ENCODE measurements at places on chromosomes 3 and 15.

DNA sequence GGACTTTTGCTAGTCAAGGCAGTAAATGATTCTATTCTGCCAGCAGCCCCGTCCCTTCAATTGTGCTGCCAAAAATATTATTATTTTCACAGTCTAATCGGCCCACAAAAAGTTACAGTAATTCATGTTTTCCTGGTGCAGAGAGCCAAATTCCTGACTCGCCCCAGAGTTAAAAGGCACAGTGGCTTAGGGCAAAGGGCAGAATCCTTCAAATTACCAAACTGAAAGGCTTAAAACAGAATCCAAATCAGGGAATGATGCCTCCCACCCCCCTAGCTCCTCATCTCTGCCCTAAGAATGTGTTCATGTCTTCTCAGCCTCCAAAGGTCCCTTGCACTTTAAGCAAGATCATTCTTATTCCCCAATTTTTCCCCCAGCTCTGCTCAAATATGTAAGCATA, 477.8 kb upstream of the PROK2 start:
- no peak for DNase-seq

DNA sequence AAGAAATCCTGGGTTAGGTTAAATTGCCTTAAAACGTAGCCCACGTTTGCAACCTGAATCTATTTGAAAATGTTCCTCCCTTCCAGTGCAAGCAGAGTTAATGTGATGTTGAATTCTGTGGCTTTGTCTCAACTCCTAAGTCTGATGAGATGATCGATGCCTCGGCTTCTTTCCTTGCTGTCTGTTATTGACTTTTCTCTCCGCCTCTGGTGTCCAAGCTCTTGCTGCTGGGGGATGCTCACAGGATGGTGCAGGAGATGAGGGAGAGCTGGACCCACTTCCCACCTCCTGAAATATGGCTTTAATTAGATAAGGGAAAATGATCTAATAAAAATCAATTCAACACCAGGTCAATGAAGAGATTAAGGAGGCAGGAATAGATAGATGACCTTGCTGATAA, 407.9 kb upstream of the RGMA start:
- DNase-seq = no peak

- no peak for DNase-seq
Measured at GRCh38 chr15:74712311-74712710, 13.0 kb downstream of the CYP1A1 start.

- no peak for DNase-seq
Measured at GRCh38 chr3:184604615-184605290, 43.2 kb downstream of the EPHB3 start.

DNA sequence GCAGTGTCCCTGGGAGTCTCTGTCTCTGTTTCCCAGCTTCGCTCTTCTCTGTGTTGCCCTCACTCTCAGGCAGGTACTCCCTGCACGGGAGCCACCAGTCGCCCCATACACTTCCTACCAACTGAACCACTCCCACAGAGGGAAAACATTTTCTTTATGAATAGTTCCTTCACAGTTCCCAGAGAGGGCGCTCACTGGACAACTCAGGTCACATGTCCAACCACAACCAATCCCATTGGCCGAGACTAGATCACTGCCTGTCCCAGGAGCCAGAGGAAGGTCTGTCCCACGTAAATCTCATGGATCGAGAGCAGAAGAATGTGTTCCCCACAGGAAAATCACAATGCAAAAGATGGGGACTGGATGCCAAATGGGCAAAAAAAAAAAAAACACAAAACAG, 26.1 kb downstream of the GRK7 start:
- no peak for DNase-seq

DNA sequence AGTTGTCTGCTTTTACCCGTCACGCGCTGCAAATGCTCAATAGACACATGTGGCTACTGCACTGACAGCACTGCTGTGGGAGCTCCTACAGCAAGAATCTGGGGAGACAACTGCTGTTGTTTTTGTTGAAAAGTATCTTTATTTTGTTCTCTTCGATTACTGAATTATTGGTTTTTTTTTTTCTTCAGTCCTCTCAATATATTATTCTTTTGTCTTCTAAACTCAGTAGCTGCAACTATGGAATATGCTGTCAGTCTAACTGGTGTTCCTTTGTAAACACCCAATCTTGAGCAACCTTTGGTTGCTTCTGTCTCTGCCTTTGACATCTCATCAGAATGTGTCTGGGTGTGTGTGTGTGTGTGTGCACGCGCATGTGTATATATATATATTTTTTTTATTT, 12.6 kb downstream of the DCP1A start:
- no peak for DNase-seq

DNA sequence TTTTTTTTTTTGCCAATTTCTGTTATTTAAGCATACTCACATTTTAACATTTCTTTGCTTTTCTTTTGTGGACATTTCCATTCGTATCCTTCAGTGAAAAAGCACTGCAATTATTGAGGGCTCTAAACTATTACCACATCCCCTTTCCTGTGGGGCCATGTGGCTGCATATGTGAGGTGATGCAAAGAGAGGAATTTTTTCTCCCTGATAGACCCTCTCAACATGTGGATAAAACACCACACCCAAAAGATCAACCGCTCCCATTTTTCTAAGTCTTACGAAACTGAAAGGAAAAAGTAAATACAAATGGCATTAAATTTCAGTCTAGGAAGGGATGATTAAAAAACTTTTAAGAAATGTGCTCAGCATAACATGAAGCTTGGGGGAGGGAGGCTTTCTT, 68.8 kb downstream of the DNAJC13 start:
- no peak for DNase-seq

DNA sequence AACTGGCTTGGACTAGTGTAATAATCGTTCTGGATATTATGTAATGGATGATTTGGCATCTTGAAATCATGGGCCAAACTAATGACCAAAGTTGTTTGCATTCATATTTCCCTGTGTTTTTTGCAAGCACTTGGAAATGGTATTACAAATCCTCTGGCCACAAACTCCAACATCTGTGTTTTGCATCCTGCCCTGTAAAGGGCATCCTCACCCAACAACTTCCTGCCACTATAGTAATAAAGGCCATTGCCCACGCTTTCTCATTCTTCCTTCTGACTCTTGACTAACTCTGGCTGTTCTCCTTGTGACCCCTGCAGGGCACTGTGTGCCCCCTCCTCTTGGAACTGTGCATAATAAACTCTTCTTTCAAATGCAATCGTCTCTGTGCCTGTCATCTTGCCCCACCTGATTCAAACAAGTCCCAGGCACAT, 25.4 kb upstream of the PSMD6 start:
- DNase-seq = no peak

DNA sequence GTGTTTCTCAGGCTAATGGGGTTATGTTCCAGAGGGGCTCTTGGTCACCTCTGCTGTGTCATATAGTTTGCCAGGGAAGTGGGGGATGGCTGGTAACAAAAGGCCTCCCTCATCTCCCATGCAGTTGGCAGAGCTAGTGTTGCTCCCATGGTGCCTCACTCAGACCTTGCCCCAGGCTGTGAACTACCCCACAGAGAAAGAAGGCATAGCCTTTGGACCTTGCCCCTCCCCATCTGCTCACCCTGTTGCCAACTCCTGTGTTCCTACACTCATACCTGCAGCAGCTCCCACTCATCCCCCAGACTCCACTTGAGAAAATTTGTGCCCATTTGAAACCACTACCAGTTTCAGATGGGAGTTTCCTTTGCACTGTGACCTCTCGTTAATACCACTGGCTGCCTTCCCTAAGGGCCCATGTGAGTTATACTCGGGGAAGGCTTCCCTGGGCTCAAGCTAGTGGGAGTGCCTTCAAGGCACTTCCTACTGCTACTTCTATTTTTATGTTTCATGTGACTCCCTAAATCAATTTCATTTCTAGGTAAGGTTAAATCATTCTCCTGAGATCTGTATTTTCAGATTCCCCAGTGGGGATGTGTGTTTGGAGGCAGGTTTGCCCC, 25.3 kb upstream of the COPB2 start:
- DNase-seq = no peak

DNA sequence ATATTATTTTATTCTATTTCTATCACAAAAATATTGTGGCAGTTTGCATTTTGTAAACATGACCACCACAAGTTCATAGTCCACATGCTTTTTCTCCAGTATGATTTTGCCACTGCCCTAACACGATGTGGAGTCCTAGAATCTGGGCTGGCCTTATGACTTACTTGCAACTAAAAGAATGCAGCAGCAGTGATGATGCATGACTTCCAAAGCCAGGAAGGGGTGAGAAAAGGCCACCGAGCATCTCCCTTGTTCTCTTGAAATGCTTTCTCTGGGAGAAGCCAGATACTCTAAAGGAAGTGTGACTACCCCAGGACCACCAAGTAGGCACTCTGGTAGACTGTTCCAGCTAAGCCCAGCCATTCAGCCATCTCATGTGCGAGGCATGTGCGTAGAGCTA, 191.6 kb upstream of the MRPL3 start:
- DNase-seq = no peak

DNA sequence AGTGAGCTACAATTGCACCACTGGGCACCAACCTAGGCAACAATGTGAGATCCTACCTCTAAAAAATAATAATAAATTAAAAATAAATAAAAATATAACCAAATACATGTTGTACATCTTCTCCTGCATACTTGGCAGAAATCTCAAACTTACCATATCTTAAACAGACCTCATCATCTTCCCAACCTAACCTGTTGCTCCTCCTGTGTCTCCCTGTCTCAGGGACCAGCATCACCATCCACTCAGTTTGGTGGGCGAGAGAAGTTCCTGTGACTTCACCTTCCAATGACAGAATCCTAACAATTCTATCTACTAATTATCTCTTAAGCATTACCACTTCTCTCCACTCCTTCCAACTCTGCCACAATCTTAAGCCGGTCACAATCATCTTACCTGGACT, 3.3 kb downstream of the PIK3R4 start:
- no peak for DNase-seq

DNA sequence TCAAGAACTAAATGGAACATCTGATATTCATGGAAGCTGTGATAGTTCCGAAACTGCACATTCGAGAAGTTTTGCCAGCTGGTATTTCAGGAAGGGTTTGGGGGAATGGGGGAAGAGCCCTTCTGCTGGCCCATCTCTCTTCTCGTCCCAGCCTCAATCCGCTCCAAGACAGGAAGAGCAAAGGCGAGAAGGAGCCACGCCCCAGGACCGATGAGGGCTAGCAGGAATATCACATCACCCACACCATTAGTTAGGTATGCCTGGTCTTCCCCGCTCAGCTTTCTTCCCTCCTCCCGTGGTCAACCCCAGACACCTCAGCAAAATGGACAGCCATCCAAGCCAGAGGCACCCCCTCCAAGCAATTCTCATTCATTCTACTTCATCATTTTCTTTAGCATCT, 14.9 kb upstream of the PCSK6 start:
- no peak for DNase-seq

GRCh38 chr3:105970283-105970682, 101.5 kb upstream of the CBLB start:
- DNase-seq = no peak

DNA sequence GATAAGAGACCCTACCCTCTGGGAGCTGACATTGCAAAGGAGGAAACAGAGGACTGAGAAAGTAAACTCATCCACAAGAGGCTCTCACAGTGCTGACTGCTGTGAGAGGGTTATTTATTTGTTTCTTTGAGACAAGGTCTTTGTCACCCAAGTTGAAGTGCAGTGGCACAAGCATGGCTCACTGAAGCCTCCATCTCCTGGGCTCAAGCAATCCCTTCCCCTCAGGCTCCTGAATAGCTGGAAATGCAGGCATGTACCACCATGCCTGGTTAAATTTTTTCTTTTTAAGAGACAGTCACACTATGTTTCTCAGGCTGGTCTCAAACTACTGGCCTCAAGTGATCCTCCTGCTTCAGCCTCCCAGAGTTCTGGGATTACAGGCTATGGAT, 52.8 kb downstream of the FBLN2 start:
- DNase-seq = no peak

DNA sequence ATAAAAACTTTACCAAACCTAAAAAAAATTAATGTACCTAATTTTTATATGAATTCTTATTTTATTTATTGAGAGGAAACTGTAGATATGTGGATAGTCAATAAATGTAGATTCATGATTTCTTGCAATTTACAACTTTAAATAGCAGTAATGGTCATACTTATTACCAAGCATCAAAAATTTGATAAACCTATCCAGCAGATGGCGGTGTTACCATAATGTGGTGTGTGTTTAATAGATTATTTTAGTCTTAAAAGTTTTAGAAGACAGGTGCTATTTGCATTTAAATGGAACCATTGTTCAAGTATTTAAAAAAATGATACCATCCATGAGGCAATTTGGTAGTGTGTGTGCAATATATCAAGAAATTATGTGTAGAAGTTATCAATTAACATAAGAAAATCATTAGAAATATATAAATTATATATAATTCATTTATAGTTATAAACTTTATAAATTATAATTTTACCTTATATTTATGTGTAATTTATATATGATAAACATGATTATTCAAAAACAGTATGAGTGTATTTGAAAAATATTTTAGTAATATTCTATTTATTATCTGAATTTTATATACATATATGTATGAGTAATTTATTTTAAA, 176.0 kb upstream of the BCHE start:
- DNase-seq = no peak

DNA sequence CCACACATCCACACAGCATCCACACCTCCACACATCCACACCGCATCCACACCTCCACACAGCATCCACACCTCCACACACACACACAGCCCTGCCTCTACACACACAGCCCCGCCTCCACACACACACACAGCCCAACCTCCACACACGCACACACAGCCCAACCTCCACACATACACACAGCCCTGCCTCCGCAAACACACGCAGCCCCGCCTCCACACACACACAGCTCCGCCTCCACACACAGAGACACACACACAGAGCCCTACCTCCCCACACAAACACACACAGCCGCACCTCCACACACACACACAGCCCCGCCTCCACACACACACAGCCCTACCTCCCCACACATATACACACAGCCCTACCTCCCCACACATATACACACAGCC, 4.7 kb downstream of the MESP1 start:
- no peak for DNase-seq

- DNase-seq = no peak
Measured at GRCh38 chr3:46926447-46926846, 48.9 kb downstream of the PTH1R start.

GRCh38 chr3:78183906-78184599, 1144.2 kb downstream of the ROBO2 start:
- no peak for DNase-seq

GRCh38 chr15:77778802-77779201, 146.1 kb upstream of the LINGO1 start:
- no peak for DNase-seq

- DNase-seq = no peak
Measured at GRCh38 chr15:64279131-64279530, 76.8 kb downstream of the CSNK1G1 start.

- no peak for DNase-seq
Measured at GRCh38 chr3:78834910-78835309, 932.9 kb downstream of the ROBO1 start.

DNA sequence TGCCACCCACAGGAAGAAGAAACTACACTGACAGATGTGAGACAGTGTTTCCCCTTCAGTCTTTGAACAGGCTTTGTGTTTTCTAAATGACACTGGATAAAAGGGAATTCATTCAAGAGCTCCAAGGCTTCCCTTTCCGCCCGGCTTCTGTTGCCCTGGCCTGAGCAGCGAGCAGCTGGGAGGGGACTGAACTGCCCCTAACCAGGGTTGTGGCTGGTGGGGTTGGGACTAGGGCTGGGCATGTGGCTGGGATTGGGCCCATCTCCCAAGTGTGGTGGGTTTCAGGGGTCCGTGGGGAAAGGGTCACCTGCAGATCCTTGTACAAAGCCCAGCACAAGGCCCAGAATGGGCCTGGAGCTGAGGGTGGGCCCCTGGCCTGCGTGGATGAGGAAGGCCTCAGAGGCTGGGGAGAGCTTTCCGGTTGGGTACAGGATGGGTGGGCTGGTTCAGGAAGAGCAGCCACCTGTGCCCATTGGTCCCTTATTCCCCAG, 10.4 kb downstream of the VILL start:
- DNase-seq = no peak

- DNase-seq = no peak
Measured at GRCh38 chr3:155647206-155647605, 97.7 kb downstream of the PLCH1 start.

Measured in activated naive CD4-positive, alpha-beta T cell (primary cell).